Myocyte (in vitro differentiated cells): ENCODE measurements at places on chromosomes 4 and X.

GRCh38 chrX:34927866-34928265 is 14.7 kb upstream of the FAM47B start:
- DNase-seq = no peak

GRCh38 chr4:5300283-5300682 is 249.0 kb downstream of the STK32B start:
- no peak for DNase-seq

DNA sequence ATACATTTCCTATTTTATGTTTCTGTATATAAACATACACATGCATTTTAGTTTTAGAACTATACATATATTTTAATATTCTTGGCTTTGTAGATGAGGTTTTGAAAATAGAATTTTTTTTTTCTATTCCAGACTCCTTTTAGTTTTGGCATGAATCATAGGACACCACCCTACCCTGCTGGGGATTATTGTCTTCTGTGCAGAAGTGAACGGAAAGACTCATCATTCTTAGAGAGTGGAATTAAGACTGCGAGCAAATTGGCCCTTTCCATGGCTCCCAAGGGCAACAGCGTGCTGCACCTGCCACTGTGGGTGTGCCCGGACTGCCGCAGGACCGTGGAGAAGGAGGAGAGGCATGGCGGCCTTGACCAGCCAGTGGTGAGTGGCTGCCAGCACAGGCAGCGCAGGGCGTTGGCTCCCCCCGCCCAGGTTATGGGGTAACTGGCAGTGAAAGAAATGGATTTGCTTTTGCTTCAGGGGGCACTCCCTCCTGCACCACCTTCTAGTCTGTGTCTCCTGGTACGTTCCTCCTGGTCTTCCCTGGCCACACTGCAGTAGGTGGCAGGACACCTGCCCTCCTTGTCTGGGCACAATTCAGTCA is 59.6 kb downstream of the FAM193A start:
- peak; percentile 43 for DNase-seq

DNA sequence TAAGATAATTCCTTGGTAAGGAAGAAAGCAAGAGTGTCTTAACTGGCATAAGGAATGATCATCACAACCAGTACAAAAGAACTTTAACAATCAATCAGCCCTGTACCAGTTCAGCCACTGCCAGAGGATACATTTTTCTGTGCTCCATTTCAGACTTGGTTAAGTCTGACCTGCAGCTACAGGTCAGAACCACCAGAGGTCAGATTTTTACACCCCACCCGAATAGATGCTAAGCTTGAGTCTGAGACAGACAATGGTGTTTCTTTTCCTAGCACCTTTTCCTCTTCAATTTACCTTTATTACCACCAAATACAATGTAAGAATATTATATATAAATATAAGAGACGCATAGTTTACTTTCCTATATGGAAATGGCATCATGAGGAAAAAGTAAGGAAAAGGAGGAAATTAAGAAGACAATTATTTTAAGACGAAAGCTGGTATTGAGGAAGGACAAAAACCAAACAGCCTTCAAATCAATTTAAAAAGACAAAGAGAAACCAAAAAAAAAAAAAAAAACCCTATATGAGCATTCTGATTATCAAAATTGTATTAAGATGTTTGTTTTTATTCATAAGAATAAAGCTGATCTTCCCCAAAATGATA is 215.3 kb upstream of the TTC29 start:
- DNase-seq = peak; percentile 68
